ENCODE measurements at places on chromosomes 3 and 15.

DNA sequence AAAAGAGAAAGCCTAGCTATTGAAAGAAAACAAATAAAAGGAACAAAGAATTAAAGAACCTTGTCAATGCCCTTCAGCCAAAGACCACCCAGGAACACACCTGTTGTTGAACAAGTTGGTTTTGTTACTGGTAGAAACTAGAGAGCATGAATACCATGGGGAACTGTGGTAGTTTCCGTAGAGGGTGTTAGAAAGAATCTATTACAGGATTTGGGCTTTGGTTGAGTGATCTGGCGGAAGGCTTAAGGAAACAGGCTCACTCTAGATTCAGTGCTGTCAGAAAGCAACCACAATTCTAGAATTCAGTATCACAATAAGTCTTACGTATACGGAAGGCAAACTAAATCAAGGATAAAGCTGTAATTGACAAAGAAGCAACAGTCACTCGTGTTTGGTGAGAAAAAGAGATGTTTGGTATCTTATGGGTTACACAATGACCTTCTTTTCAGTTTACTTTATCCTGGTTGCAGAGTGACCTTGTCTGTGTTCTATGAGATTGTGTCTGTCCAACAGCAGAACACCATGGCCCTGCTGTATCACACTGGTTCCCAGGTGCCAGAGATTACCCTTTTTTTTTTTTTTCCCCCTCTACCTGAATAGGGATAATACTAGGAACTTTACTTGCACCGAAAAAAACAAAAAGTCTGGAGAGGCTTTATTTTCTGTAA, 265.9 kb downstream of the SHQ1 start:
- no peak for DNase-seq

GRCh38 chr3:113439606-113440005, 1.7 kb downstream of the CFAP44 start:
- no peak for DNase-seq

DNA sequence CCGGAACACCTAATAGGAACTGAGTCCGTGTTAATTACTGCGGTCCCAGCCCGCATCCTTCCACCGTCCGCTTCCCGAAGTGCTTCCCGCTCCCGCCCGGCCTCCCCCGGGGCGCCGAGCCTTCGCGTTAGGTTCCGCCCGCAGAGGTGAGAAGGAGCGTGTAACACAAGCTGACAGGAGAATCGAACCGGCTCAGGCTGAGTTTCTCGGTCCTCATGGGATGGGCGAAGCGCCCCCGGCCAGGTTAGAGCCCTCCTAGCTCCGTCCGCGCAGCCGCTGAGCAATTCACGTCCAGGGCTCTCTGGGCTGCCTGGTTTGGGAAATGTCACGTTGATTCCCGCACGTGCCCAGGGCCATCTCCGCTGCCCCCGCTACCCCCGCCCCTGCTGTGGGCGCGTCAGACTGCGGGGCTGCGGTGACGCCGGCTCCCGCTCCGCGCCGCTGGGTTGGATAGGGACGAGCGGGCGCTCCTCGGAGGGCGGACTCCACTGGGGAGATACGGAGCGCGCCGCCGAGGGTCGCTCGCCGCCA, 954 bp downstream of the CLDN11 start:
- no peak for DNase-seq

- DNase-seq = no peak
Observed at GRCh38 chr3:70811880-70812279, 499.4 kb upstream of the MDFIC2 start.

GRCh38 chr15:38401701-38402100, 52.2 kb upstream of the FAM98B start:
- DNase-seq = no peak

DNA sequence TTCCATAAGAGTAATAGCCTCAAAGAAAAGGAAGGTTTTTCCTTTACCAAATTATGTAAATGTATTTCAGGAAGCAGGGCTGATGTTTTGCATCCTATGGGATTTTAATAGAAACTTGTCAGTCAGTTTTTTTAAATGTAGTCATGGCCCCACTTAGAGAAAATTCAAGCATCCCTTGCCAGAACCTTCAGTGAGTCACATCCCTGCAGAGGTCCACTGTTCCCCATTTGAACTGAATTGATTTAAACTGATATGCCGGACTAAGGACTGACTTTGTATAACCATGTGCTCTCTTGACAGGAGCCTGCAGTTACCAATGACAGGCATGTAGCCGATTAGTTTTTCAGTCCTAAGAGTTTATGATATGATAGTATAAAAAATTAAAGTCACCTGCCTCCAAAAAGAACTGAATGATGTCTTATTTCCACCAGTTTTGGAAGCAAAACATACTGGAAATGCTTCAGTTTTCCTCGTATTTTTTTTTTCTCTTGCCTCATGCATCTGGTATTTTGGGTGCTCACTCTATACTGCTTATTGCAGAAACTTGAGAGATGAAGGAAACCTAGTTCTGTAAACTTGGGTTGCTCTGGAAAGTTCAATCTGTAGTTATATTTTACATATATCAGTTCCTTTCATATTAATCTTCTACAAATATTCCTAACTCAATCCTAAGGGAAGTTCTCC, 30.7 kb downstream of the LRTM1 start:
- no peak for DNase-seq

- peak; percentile 37 for DNase-seq
Observed at GRCh38 chr15:45179221-45179985, 8.4 kb downstream of the SHF start.

- no peak for DNase-seq
Observed at GRCh38 chr3:155704771-155705559, 39.9 kb downstream of the PLCH1 start.

Data from activated CD8-positive, alpha-beta memory T cell treated with anti-CD3 and anti-CD28 coated beads for 4 hours (primary cell).